ENCODE measurements at places on chromosomes 6 and 20. TPM values are rescaled to one million over a fixed set of nuclear protein-coding genes. Genes with fewer than 3 reads are reported as not detected.

GDAP1L1 gene
- total RNA-seq, result not detected

ADGB gene
- total RNA-seq, result not detected

VIP gene
- not detected for total RNA-seq

GSTA2 gene
- total RNA-seq, result not detected

FILIP1 gene
- total RNA-seq, result 0.34 TPM

ACTL10 gene
- total RNA-seq, result 2.0 TPM

TRDN gene
- not detected for total RNA-seq

CST2 gene
- total RNA-seq, result not detected

GLP1R gene
- not detected for total RNA-seq

IL20RA gene
- total RNA-seq, result 0.45 TPM

EPPIN gene
- total RNA-seq, result not detected

TCF21 gene
- total RNA-seq, result 9.8 TPM

CLIC5 gene
- total RNA-seq, result not detected

APOBEC2 gene
- not detected for total RNA-seq

HLA-DQA1 gene
- total RNA-seq, result not detected

CFAP206 gene
- 0.17 TPM for total RNA-seq

PBOV1 gene
- total RNA-seq, result not detected

CNR1 gene
- 0.45 TPM for total RNA-seq

TCF15 gene
- under 0.01 TPM for total RNA-seq

FAXC gene
- total RNA-seq, result 2.5 TPM

FNDC11 gene
- 0.50 TPM for total RNA-seq

ARMH2 gene
- not detected for total RNA-seq

HSPA1L gene
- total RNA-seq, result 0.50 TPM

CYP24A1 gene
- 0.17 TPM for total RNA-seq

DDX43 gene
- total RNA-seq, result 0.84 TPM

MYLK2 gene
- 0.30 TPM for total RNA-seq

ECT2L gene
- total RNA-seq, result not detected

C20orf144 gene
- total RNA-seq, result 0.84 TPM

ZSWIM1 gene
- 9.4 TPM for total RNA-seq

CD24 gene
- total RNA-seq, result 0.17 TPM

GTSF1L gene
- not detected for total RNA-seq

TRAPPC3L gene
- not detected for total RNA-seq

BPIFA3 gene
- total RNA-seq, result not detected
